ENCODE measurements at places on chromosomes 7 and 10.

DNA sequence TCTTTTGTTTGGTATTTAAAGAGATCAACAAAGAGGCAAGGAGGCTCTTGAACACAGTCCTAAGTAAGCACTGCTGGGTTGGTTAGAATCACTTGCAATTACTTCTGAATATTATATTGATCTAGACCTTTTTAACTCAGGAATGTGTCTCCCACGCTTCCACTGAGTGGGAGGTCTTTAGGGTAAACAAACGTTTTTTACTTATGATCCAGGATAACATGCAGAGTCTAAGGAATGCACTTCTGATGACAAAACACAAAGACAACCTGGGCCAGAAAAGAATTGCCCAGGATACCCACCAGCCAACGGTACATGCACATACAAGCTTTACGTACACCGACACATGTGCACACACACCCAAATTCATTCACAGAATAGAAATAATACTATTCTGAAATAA lies 626.9 kb downstream of the PARD3 start:
- no peak for DNase-seq

DNA sequence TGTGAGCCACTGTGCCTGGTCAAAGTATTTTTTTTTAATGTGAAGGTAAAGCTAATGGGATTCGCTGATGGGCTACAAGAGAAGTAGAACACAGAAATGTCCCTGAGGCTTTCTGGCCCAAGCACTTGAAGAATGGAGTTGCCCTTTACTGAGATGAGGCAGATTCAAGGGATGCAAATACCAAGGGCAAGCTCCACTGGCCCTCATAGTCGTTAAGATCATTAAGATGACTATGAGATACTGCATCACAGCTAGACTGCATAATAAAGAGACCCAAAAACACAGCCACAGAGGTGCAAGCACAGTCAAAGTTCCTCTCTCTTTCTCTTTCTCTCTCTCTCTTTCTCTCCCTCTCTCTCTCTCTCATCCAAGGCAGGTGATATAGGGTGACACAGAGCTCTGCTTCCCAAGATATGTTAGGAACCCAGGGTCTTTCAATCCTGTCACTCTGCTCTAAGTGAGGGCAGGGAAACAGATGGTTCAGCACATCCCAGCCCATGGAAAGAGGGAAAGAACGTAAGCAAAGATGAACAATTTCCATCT lies 117.4 kb downstream of the SFMBT2 start:
- no peak for DNase-seq

GRCh38 chr10:25869067-25869591 lies 64.9 kb upstream of the MYO3A start:
- no peak for DNase-seq

- DNase-seq: peak; percentile 28
Observed at GRCh38 chr10:109912335-109913281, 10.7 kb downstream of the XPNPEP1 start.

GRCh38 chr10:31650010-31650409 lies 278.6 kb downstream of the ARHGAP12 start:
- peak; percentile 89 for DNase-seq

DNA sequence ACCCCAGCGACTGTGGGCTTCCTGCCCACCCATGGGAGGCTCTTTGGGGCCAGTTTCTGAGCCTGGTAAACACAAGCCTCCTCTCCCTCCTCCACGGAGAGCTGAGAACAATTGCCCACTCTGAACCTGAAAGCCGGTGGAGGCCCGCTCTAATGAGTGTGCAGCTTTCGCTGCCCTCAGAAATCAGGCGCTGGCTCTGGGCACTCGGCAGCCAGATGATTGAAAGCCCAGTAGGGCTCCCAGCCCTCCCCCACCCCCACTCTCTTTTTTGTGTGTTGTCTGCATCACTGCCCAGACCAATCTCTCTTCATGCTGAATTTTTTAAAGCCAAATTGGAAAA lies 438.9 kb downstream of the RPS24 start:
- no peak for DNase-seq

DNA sequence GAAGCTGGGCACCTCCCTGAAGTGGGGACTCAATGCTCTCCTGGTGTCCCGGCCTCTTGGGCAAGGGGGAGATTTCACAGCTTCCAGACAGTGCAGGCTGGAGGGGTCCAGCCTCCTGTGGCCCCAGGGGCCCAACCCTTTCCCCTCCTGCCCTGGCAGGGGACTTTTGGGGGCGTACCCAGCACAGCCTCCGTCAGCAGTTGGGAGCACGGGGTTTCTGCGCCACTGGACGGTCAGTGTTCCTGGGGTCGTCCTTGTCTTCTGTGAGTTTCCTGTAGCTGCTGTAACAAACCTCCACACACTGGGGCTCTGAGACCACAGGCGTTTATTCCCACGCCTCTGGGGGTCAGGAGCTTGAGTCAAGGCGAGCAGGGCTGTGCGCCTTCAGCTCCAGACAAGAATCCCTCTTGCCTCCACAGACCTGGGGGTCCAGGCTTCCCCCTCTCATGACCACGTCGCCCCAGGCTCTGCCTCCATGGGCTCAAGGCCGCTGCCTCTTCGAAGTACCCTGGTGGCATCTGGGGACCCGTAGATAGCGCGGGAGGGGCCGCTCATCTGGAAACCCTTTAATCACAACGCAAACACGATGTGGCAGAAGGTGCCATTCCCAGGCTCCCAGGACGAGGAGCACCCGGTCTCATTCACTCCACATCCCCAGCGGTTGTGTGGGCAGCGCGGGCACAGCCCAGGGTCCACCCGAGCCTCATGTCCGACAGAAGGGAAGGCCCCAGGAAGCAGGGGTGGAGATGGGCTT lies 14.0 kb downstream of the PWWP2B start:
- DNase-seq: no peak

- DNase-seq: peak; percentile 45
Observed at GRCh38 chr10:49605216-49605938, 4.7 kb upstream of the SLC18A3 start.

DNA sequence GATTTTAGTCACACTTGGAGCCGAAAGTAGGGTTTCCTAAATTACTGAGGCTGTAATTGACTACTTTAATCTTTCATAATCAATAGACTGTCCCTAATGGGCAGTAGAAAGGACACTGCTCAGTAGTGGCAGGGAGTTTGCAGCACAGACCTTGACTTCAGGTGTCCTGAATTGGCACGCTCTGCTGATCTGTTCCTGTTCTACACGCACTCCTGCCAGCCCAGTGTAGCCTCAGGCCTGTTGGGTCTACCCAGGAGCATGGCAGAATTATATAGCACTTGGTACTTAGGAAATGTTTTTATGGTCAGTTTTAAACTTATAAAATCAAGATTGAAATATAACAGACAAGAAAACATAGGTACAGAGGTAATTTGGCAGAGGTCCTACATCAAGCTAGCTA lies 9.0 kb downstream of the EIF4H start:
- no peak for DNase-seq

DNA sequence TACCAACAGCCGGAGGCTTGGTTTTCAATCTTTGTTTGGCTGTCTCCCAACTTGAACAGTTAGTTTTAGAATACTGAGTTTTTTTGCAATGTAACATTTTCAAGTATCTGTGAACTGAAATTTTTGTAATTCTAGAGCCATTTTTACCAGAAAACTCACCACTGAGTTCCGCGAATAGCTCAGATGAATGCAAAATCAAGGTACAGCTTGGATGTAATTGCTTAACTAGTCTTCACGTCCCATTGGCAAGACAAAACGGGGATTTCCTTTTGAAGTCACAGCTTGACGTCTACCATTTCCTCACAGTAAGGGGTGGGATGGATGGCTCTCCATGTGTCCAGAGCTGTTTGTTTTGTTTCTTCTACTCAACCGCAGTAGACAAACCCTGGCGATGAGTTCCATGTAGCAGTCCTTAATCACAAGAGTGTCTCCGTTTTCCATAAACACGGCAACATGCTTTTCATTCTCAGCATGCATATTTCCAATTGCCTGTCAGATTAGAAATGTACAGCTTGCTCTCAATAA lies 55.8 kb upstream of the FGFR2 start:
- no peak for DNase-seq

GRCh38 chr7:78828317-78828716 lies 625.1 kb downstream of the MAGI2 start:
- no peak for DNase-seq

DNA sequence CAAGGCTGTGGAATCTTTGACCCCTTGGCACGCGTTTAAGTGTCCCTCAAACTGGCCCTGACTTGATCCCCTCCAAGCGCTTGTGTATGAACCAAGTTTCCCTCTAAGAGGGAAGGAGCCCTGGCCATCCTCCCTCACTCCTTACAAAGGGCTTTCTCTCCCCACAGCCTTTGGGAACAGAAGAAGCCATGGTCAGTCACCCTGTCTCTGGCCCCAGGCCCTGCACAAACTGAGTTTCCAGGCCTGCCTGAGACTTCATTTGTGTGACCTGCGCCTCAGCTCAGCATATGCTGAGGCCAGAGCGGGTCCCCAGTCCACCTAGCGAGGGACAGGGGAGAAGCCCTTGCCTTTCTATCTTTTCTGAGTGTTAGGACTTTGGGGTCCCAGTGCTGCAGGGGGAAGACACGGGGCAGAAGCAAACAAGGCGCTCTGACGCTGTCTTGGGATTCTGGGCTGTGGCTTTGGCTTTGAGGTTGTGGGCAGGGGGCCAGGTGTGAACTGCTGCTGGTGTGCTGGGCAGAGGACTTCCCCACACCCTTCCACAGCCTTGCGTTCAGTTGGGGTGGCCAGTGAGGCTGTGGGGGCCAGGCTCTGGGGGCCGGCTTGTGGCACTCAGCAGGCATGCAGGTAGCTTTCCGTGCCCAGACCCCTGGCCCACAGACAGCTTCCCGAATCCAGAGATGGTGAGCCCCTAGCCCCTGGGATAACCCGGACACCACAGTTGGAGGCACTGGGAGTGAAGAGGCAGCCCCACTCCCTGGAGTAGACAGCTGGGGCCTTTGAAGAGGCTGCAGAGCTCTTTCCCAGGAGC lies 1.5 kb downstream of the RET start:
- DNase-seq: no peak

DNA sequence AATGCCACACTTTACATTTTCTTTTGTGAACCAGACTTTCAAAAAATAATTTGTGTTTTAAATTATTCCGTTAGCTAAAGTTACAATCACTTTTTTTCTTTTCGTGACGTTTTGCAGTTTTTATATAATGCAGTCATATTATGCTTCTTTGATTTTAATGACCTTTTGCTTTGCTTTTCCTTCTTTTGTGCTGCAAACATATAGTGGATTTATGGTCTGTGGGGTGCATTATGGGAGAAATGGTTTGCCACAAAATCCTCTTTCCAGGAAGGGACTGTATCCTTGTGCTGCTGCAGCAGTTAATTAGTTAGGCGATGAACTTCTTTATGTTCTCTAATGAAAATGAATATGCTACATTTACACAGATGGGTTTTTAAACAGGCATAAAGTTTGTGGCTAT lies 117.4 kb downstream of the MAPK8 start:
- no peak for DNase-seq

Data from MG63 (cell line).